ENCODE measurements at places on chromosomes 2 and 18.
A peak's percentile ranks its signal among the peaks of the same experiment; 100 is the strongest.

GRCh38 chr2:26605195-26605998 lies 35.8 kb downstream of the CIB4 start:
- peak; percentile 66 for DNase-seq

GRCh38 chr2:13230221-13230620 lies 513.5 kb downstream of the TRIB2 start:
- DNase-seq = no peak

DNA sequence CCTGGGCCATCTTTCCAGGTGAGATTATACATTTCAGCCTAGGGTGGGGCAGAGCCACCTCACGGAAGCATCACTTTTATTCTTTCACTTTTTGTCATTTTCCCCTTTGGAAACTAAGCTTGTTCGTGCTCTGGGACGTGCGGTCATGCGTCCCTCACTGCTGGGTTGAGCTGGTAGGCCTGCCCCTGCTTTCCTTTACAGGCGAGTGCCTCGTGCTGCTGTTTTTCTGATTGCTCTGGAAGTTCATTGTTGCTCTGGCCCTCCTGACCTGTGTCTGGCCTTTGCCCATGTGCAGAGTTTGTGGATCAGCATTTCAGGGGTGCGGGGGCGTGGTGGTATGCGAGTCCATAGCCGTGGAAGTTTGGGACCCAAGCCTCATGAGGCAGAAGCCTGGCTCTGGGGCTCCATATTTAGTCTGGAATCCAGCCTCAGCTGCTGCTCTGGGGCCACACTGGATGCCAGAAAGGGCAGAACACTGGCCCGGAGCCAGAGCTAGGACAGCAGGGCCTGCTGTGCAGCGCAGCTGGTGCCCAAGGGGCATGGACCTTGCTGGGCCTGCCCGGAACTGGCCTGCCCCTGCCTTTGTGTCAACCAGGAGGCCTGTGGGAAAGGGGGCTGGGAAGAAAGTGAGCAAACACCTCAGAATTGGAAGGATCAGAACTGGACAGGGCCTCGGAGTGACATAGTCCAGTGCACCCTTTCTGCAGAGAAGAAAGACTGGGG lies 51.1 kb downstream of the CTIF start:
- no peak for DNase-seq

GRCh38 chr2:173159791-173160463 lies 84.3 kb downstream of the MAP3K20 start:
- DNase-seq = peak; percentile 65

GRCh38 chr2:46818819-46819218 lies 96.8 kb downstream of the MCFD2 start:
- DNase-seq = no peak

- DNase-seq = no peak
Observed at GRCh38 chr2:30710016-30710415, 97.2 kb downstream of the CAPN13 start.

DNA sequence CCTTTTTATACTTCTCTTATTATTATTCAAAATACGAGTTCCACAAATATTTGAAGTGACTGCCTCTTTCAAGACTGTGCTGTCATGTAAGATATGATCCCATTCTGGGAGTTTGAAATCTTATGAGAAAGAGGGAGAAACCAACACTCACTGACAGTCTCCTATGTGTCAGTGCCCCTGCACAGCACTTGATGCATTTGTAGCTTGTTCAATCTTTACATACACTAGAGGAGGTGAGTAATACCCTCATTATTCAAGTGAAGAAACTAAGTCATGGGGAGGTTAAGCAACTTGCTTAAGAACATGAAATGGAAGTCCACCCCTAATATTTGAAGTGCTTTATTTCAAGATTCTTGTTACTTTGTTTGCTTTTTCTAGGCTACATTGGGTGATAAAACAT lies 459.5 kb upstream of the FANCL start:
- DNase-seq = no peak

DNA sequence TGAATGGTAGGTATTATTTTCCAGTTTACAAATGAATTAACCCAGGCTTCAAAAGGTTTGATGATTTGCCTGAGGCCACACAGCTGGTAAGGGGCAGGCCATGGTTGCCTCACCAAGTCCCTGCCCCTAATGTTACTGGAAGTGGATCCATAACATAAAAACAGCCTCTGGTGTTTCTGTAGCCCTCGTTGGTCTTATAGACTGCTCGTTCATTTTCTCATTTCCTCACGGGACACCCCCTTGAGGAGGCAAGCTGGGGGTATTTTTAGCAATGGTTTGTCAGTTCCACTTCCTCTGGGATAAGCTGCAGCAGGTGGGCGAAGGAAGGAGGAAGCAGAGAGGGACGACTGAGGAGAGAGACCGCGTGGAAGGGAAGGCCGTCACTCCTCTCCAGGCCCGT lies 32.9 kb upstream of the NDUFV2 start:
- no peak for DNase-seq

GRCh38 chr18:23631746-23632145 lies 31.0 kb downstream of the ANKRD29 start:
- no peak for DNase-seq

DNA sequence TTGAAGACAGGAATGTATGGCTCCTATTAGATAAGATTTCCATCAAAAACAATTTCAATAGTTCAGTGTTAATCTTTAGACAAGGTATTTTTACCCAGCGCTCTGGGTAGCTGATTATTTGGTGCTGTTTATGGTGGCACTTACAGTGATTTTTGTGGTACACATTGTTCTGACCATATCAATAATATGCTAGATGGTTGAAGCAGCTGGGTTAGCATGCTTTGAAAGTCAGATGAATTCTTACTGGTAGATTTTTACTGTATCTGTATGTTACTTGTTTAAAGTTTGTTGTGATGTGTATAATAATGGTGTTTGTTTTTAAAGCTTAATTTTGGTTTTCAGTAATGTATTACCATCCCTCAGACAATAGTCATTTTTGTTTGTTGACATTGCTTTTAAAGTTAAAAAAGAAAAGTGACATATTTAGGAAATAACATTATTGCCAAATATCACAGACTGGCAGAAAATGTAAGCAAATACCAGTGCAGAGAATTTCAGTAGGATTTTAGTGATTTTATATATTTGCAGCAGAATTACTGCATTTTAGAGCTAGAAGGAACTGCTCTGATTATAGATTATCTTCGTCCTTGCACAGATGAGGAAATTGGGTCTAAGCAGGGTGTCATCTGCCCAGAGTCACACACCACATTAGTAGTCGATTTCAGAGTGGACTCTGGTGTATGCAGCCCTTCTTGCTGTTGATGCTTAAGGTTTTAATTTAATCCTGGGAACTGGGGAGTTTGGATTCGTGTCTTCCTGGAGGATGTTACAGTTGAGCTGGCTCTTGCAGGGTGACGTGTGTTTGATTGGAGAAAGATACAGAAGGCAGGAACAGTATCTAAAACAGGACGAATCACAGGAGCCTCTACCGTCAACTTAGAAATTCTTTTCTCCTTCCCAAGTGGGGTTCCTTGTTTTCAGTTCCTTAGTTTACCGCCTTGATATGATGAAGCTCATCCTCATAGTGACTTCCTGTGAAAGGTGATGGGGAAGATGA lies 6.6 kb downstream of the SOCS6 start:
- DNase-seq = no peak

- DNase-seq = no peak
Observed at GRCh38 chr2:225270861-225271260, 128.6 kb upstream of the NYAP2 start.
